Calu3 (cell line): ENCODE measurements at places on chromosomes 1 and 21.
A peak's percentile ranks its signal among the peaks of the same experiment; 100 is the strongest.

- no peak for DNase-seq
These were observed 57.1 kb downstream of the RNF187 start for GRCh38 chr1:228544021-228544850.

- no peak for DNase-seq
These were observed 76.1 kb downstream of the PTPN14 start for GRCh38 chr1:214475331-214475730.

DNA sequence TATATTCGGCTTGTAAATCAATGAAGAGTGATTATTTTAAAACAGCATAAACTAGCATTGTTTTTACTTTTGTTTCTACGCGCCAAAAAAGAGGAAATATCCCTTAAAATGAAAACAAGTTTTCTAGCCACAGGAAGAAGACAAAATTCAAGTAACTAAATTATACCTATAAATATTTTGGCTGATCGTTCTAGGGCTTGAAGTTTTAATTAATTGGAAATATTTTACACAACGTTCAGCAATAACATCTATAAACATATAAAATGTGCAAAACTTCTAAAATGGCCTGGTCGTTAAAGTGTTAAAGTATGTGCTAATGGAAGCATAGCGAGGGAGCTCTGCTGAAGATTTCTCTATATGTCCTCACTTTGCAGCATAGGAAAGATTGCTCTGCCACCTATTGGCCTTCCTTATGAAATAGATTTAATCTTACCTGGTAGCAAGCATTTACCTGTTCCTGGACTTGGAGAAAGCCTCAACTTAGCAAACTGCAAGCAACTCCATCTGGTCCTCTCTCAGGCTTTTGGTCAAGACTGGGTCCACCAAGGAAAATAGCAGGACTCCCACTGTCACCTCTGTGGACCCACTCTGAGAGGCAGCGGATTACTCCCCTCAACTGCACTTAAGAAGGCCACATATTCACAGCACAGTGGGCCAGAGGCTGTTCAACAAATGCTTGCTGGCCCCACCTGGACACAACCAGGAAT is 351.3 kb upstream of the RUNX1 start:
- peak; percentile 44 for DNase-seq

DNA sequence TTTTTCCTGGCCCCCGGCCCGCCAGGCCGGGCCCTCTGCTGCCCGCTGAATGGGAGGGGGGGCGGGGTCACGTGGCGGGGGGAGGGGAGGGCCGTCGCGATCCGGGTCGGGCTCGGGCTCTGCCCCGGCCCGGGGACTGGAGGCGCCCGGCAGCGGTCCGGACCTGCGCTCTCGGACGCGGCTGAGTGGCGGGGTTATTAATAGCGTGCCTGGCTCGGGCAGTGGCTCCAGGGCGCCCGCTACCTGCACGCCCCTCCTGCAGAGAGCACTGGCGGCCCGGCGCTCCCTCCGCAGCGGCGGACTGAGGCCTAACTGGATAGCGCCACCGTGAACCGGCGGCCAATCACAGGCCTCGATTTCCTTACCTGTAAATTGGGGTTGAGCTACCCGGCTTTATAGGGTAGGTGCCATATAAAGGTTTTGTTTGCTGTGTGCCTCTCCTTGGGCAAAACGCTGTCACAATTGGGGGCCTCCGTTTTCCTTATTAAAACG is 28.1 kb downstream of the AHDC1 start:
- peak; percentile 56 for DNase-seq

- no peak for DNase-seq
These were observed 24.5 kb upstream of the CTSK start for GRCh38 chr1:150832597-150832996.

DNA sequence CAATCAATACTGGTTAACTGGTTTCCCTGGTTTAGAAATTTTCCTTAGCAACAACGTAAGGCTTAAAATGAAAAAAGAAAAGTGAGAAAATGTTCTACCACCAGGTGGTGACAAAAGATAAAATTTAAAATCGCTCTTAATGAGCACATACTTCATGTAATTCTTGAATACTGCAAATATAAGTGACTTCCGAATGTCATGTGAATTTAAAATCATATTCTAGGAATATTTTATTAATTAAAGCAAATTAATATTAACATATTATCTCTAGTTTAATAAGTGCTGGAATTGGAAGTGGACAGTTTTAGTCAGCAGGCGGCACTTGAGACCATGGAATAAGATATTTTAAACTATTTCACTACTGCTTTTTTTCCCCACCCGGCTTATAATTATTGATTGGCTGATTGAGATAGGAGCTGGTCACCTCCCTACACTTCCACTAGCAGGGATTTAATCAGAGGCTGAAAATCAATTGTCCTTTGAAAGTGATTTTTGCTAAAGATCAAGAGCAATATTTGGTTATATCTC is 5.0 kb upstream of the ADAMTS1 start:
- DNase-seq = no peak

- DNase-seq = no peak
These were observed 44.8 kb upstream of the SPOCD1 start for GRCh38 chr1:31860581-31860980.

- DNase-seq = peak; percentile 38
These were observed 53.9 kb downstream of the GALNT2 start for GRCh38 chr1:230120921-230121381.

DNA sequence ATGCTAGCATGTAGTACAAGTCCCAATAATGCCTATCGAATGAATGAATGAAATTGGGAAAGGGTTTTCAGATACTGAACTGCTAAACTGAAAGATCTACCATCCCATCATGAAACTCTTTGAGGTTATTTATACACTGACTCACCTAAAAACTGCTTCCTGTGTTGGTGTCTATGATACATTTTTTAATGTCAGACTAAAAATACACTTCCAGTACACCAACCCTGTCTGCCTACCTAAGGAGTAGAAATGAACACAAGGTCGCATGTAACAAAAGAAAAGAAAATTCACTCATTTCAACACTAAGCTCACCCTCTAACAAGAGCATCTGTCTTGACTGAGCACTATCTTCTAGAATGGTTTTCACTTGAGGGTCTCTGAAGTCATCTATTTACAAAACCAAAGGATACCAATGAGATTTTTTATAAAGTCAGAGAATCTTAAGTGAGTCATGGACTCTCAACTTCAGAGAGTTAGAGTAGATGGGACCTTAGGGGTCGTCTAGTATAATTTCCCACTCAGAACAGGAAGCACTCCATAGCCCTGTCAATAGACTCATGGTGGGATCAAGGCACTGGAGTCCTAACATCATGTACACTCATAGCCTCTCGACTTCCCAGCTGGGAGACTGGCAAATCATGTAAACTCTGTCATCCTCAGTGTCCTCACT is 53.4 kb downstream of the WLS start:
- DNase-seq = no peak

- DNase-seq = peak; percentile 53
These were observed 125.9 kb upstream of the VAMP3 start for GRCh38 chr1:7644961-7645750.

GRCh38 chr1:107949467-107950253 is 15.3 kb downstream of the VAV3 start:
- DNase-seq = no peak

DNA sequence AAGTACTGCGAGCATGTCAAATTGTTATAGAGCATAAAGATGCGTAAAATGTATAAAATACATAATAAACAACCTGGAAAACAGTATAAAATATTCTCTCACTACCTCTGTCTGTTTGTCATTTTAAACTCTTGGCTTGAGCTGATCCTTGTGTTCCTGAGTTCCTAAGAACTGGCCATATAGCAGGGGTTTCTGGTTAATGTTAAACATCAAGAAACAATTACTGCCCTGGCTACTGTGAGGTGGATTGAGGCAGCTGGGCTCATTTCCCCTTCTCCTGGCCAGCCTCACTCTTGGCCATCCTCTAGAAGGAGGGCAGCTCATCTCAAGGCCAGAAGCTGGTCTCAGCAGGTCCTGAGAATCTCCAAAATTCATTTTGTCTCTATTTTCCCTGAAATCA is 297.3 kb upstream of the USP24 start:
- DNase-seq = no peak
